ENCODE measurements at places on chromosomes 1 and 21. TPM values are rescaled to one million over a fixed set of nuclear protein-coding genes. Genes with fewer than 3 reads are reported as not detected.
A peak's percentile ranks its signal among the peaks of the same experiment; 100 is the strongest.

S100A3 gene
- not detected for total RNA-seq

GRCh38 chr1:207752456-207752998, 673 bp downstream of the CD46 start:
- no peak for DNase-seq

FOXO6 gene
- total RNA-seq = not detected

SMIM1 gene
- not detected for total RNA-seq

MAP1LC3C gene
- not detected for total RNA-seq

- DNase-seq = no peak
Observed at GRCh38 chr1:89047734-89048133, 17.3 kb downstream of the GBP1 start.

GRCh38 chr1:110130113-110130591, 17.9 kb downstream of the UBL4B start:
- DNase-seq = no peak

DNA sequence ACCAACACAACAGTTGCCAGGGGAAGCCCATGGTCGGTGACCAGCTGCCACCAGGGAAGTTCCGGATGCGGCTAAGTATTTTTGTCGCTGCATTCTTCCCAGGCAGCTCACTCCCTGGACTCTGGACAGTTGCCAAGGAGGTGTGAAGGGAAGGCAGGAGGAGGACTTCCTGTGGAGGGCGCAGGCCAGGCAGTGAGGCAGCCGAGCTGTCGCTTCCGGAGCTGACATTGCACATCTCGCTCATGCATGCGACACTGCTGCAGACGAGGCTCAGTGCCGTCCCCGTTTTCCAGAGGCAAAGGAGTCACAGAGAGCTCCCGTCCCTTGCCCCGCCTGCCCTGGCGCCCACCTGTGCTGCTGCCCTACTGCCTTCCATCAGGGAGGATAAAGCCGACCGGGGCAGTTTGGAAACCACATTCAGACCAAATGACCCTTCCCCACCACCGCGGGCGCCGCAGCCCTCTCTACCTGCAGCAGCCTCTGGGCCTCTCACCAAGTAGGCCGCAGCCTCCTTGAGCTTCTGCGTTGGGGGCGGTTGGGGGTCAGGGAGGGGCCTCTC, 81.4 kb downstream of the NENF start:
- peak; percentile 78 for DNase-seq

DNA sequence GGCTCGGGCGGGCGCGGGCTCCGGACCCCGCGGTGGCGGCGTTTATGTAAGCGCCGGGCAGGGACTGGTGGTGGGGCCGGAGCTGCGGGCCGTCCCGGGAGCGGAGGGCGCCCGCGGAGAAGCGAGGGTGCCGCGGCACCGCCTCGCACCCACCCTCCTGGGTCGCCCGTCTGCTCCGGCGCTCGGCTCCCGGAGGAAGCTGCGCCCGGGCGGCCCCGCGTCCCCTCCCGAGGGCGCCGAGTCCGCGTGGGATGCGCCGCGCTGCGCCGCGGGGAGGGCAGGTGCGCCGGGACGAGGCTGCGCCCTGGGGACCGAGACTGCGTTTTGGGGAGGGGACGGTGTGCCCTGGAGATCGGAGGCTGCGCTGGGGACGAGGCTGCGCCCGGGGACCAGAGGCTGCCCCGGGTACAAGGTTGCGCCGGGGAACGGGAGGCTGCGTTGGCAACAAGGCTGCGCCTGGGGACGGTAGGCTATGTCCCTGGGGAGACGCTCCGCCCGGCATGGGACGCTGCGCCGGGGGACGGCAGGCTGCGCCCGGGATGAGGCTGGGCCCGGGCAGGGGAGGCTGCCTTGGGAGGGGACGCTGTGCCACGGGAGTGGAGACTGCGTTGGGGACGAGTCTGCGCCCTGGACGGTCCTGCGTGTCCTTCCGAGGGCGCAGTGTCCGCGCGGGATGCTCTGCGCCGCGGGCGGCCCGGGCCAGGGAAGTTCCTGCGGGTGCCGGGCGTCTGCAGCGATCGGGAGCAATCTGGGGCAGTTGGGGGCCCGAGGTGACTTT, 627 bp downstream of the ADARB1 start:
- peak; percentile 50 for DNase-seq

GSTM5 gene
- total RNA-seq = 5.0 TPM

- no peak for DNase-seq
Observed at GRCh38 chr1:9801909-9802308, 21.9 kb downstream of the CLSTN1 start.

- DNase-seq = no peak
Observed at GRCh38 chr1:99570486-99571089, 75.3 kb upstream of the PALMD start.

DNA sequence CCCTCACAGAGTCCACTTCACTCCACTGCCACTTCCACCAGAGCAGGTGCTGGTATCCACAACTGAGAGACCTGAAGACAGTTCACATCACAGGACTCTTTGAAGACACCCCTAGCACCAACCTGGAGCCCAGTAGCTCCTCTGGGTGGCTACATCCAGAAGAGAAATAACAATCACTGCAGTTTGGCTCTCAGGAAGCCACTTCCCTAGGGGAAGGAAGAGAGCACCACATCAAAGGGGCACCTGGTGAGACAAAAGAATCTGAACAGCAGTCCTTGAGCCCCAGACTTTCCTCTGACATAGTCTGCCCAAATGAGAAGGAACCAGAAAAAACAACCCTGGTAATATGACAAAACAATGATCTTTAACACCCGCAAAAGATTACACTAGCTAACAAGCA, 113.2 kb downstream of the TENT5C start:
- no peak for DNase-seq

DNA sequence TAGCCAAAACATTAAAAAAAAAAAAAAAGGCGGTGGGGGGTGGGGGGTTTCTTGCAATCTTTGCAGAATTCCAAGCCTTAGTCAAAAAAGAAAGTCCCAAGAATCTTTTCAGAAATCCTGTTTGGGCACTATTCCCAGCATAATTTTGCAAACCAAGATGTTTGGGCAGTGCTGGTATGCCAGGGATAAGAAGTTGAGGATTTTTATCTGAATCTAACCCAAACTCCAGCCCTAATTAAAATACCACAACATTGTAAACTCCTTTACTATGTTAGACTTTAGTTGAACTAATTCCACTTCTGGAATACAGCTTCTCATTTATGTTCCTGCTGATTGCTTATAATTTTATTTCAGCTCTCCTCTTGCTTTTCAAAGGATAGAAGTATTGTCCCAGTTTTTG, 504.1 kb upstream of the ADGRL2 start:
- no peak for DNase-seq

GRCh38 chr1:232968965-232969364, 18.6 kb downstream of the NTPCR start:
- no peak for DNase-seq

DNA sequence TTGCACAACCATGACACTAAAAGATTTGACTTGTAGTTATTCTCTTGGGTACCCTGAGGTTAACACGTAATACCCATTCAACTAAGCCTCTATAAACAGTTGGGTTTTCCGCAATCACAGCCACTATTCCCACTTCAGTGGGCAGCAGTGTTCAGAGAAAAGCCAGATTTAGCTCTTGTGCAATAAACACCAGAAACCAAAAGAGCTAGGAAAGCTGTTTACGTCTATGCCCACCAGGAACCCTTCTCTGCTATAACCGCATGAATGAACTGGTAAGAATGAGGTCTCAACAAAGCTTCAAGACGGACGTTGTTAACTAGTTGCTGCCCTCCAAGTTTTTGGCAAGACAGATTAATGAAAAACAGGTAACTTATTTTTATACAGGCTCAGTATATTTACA, 101.3 kb downstream of the SLC45A1 start:
- no peak for DNase-seq

- DNase-seq = no peak
Observed at GRCh38 chr1:175040324-175040879, 17.2 kb upstream of the MRPS14 start.

KRTAP21-2 gene
- not detected for total RNA-seq

DNA sequence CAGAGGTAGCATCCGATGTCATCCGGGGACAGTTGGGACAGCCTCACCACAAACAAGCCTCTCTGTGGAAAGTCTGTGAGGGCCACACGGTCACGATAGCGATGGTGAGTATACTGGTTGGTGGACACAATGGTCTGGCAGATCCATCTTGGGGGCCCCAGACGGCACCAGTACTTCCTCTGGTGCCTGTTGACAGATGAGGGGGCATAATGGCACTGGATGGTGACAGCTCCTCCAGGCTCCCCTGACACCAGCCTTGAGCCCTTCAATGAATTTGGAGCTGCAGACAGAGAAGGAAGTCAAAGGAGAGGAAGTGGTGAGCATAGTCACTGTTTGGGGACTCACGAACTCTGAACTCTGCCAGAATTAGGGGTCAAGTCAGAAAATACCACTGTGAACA, 8.0 kb downstream of the FCAMR start:
- DNase-seq = no peak

IGSF21 gene
- not detected for total RNA-seq

SH2D1B gene
- 0.76 TPM for total RNA-seq

DNA sequence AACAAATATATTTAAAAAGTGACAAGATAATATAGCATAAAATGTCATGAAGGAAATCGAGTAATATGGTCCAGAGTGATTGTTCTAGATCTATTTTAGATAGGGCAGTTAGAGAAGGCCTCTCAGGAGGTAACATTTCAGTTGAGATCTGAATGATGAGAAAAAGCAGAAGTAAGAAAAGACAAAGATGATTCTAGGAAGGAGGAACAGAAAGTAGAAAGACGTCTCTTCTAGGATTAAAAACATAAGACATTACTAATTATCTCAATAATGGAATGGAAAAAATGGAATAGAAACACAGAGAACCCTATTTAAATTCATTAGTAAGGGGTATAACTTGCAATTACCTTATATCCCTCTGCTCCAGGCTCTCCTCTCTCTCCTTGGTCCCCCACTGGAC, 130.0 kb upstream of the ZNHIT6 start:
- DNase-seq = no peak

HLX gene
- 4.0 TPM for total RNA-seq

DNA sequence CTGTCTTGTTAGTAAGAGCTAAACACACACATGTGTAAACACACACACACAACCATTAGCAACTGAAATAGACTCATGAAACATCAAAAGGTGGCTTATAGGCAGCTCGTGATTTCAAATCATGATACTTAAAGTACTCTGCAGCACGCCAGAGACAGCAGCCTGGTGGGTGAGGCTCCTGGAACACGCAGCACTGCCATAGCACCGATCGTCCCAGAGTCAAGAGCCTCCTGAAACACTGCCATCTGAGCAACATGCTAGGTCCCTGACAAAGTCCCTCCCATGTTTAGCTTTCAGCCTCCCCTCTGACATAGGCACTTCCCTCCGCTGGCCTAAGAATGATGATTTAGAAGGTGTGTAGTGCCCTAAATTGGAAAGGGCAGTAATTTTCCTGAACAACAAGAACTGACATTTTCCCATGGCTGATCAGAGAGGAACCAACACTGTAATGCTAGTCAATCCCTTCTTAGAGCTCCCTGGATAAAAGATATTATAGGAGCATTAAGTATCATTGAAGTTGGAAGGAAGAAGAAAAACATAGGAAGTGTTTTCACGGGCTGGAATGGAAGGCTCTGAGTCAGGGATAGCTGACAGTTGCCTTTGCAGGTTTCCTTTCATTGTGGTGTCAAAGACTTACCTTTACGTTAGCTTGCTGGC, 14.1 kb upstream of the DPT start:
- DNase-seq = no peak
